ENCODE measurements at places on chromosomes 2 and 18.

- peak; percentile 62 for DNase-seq
Measured at GRCh38 chr2:25664183-25664964, 9.0 kb downstream of the DTNB start.

GRCh38 chr18:51890762-51891161 is 449.2 kb upstream of the DCC start:
- DNase-seq = no peak

DNA sequence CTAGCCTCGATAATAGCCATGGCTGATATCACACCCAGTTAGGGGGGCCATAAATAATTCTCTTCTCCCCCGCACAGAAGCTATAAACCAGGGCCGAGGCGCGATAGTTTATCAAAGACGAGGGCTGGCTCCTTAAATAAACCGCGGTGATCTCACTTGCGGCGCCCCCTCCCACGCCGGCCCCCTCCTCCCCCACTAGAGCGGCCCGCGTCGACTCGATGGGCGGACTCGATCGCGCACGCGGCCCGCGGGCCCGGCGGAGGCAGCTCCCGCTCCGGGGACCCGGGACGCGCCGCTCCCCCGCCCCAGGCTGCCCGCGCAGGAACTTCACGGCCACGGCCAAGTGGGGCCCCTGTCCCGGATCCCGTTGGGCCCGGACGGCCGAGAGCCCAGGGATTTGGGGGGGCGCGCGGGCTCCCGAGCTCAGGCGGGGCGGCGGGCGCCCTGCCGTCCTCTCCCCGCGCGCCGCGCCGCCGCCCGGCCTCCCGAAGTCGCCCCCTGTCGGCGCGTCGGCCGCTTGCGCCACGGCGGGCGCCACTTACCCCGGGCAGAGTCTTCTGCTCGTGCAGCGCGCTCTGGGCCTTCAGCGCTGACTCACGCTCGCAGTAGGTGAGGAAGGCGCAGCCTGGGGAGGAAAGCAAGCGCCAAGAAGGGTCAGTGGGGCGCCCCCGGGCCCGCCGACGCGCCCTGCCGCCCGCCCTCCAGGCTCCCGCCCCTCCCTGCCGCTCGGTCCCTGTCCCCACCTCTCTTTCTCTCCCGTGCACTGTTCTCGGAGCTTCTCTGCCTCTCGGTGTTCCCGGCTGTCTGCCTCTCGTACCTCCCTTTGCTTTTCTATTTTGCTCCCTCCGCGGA is 80.4 kb downstream of the CELF4 start:
- DNase-seq = no peak

DNA sequence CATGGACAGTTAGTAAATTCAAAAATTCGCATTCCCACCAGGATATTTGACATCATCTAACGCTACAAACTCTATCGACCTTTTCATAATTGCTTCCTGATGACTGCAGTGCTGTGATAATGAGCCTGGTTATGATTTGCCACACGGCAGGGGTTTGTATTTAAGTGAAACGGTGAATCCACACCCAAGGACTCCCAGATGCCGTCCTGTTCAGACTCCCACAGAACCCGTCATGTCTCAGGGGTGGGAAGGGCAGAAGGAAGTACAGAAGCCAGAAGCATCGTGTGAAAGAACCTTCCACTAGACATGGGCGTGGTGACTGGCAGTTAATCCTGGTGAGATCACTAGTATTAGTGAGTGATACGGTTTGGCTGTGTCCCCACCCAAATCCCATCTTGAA is 91.2 kb upstream of the TMEM18 start:
- DNase-seq = peak; percentile 65

- no peak for DNase-seq
Measured at GRCh38 chr2:85397925-85398331, 12.2 kb downstream of the CAPG start.

DNA sequence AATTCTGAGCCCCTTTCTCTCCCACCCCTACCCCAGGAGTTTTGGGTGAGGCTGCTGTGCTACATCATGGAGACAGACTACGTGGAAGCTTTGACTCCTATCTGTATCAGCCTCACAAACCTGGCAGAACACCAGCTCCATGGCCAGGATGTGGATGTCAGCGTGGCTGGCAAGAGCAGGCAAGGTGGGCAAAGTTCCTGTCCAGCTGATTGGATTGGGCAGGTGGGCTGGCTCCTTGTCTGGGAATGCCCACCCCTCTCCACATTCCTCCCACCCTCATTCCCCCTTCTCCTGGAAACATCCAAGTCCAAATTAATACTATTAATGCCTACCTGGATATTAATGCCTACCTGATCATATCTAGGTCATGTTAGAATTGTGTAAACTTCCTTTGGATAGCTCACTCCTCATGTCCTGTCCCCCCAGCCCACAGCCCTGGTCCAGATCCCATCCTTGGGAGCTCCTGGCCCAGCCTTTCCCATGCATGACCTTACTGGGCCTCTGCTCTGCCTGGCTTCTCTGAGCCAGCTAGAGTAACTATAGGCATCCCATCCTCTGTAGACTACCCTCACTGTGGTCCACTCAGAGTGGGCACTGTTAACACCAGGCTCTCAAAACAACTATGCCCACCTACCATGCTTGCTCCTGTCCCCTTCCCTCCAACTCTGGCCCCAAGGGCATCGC is 24.1 kb downstream of the MROH2A start:
- DNase-seq = no peak

GRCh38 chr2:228131833-228132232 is 49.7 kb downstream of the SPHKAP start:
- DNase-seq = no peak

- DNase-seq = no peak
Measured at GRCh38 chr2:202339071-202339870, 36.9 kb upstream of the BMPR2 start.

GRCh38 chr2:20071397-20072383 is 20.3 kb upstream of the LAPTM4A start:
- no peak for DNase-seq

GRCh38 chr2:72932045-72932740 is 14.9 kb downstream of the EMX1 start:
- DNase-seq = no peak

DNA sequence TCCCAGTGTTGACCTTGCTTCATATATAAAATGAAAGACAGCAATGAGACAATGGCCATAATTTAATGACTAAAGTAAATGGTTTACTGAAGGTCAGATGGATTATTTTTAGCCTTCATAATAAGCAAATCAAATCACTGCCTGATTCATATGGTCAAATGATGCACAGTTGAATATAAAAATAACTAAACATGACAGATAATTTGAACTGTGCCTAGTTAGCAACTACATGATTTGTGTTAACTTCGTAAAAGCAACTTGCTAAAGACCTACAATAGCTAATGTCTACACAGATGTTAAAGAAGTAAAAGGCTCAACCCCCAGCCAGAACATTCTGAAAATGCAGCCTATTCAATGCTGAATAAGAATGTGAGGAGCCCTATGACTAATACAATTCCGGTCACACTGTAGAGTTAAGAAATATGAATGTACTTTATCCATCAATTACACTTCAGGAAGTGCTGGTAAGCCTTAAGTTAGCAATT is 590.8 kb upstream of the CDH2 start:
- no peak for DNase-seq

GRCh38 chr2:156196031-156196430 is 136.5 kb downstream of the NR4A2 start:
- no peak for DNase-seq

DNA sequence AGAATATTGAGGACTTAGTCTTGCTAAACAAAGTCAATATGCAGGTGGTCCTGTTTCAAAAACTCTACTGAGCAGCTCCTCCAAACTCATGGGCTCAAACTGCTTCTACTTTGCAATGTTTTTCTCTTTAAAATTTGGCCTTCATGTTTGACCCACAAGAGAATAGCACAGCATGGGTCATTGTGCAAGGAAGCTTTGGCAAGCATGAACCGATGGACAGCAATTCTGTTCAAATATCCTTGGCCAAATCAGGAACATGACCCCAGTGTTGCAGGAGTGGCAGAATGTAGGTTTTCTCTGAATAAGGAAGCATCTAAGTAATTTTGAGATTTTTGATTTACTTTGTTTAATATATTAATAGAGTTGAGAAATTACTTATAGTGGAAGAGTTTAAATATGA is 477.9 kb downstream of the KCNJ3 start:
- no peak for DNase-seq

DNA sequence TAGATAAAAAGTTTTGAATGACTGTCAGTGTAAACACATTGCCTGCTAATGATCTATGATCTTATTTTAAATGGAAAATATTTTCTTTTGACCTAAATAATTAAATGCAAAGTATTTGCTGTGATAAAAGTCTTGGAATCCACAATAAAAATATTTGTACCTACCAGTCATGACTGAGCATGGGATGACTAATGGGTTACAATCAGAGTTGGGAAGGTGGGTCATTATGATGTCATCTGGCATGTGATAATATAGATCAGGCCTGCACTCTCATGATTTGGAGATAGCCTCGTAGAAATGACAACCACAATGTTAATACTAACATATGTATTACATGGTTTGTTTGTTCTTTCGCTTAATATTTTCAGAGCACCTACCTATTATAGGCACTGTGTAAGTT is 848.8 kb upstream of the KLHL29 start:
- no peak for DNase-seq

GRCh38 chr2:69298261-69298660 is 88.8 kb downstream of the GFPT1 start:
- peak; percentile 81 for DNase-seq

- no peak for DNase-seq
Measured at GRCh38 chr2:33317369-33318007, 159.0 kb upstream of the RASGRP3 start.

GRCh38 chr2:113156278-113157117 is 17.3 kb upstream of the PSD4 start:
- no peak for DNase-seq

- DNase-seq = peak; percentile 64
Measured at GRCh38 chr18:36284671-36285295, 12.7 kb upstream of the FHOD3 start.

- no peak for DNase-seq
Measured at GRCh38 chr18:75782204-75782603, 354.7 kb upstream of the SMIM21 start.

- no peak for DNase-seq
Measured at GRCh38 chr18:433960-434359, 66.5 kb downstream of the COLEC12 start.

- no peak for DNase-seq
Measured at GRCh38 chr18:36335476-36336279, 38.2 kb downstream of the FHOD3 start.

- no peak for DNase-seq
Measured at GRCh38 chr2:12381543-12382325, 335.0 kb upstream of the TRIB2 start.

DNA sequence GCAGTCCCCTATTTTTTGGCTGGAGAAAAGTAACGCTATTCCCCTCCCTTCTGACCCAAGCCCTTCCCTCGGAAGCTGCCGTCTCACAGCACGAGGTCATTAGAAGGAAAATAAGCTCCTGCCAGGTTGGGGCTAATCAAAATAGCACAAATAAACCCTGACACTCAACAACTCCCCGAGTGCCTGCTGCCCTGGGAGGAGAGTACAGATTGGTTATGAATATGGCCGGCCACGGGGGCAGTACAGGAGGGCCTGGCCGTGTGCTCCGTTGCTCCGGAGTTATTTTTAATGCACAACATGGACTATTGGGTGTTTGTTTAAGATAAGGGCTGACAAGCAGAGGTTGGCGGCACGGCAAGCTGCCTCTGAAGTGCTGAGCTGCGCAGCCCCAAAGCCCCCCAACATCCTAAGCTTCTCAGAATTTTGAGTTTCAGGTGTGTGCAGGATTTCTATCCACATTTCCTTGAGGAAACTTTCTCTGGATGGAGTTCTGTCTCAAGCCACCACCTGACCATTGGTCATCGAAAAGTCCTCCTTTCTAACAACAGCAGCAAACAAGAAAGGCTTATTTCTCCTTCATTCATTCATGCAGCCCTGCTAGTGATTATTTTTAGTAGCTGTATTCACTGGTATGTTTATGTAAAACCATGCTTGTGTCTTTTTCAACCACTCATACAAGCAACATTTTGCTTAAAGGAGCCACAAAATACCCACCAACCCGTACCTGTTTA is 58.7 kb downstream of the PAX3 start:
- DNase-seq = no peak

- DNase-seq = no peak
Measured at GRCh38 chr2:150459281-150459680, 28.2 kb downstream of the RND3 start.

DNA sequence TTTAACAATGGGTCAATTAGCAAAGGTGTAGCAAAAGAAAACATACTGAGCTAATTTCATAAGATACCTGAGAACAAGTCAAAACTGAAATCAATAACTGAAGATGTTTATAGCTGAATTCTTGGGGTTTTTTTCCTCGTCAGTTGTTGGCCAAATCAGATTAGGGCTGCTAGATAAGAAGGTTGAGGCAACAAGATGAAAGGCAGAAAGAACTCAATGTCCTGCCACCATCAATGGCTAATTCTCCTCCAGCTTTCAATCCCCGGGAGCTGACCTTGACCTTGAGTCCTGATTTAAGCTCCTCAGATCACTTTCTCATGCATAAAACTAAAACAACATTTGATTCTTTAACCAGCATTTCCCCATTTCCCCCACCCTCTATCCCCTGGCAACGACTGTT is 61.8 kb downstream of the MREG start:
- no peak for DNase-seq

DNA sequence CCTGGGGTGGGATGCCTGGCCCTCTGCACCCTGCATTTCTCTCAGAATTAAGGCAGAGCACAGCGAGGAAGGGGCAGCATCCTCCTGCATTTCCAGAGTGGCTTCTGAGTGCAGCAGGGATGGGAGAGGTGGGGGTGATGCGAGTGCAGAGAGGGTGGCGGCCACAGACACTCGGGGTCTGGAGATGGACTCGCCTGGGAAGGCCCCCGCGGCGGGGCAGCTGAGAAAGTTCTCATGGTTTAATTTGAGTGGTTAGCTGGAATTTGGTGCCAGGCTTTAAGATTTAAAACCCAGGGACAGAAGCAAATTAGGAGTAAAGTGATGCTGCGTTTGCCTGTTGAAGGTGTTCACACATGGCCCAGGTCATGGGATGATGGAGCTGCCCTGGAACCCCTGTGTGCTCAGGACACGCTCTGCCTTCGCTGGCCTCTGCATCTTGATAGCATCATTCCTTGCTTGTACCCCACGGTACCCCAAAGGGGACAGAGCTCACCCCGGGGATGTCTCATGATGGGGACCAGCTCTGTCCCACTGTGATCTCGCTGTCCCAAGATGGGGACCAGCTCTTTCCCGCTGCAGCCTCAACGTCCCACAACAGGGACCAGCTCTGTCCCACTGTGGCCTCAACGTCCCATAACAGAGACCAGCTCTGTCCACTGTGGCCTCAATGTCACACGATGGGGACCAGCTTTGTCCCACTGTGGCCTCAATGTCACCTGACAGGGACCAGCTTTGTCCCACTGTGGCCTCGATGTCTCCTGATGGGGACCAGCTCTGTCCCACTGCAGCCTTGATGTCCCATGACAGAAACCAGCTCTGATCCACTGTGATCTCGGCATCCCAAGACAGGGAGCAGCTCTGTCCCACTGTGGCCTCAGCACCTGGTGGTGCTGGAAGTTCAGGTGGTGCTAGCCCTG is 27.5 kb downstream of the TMEM18 start:
- DNase-seq = no peak

DNA sequence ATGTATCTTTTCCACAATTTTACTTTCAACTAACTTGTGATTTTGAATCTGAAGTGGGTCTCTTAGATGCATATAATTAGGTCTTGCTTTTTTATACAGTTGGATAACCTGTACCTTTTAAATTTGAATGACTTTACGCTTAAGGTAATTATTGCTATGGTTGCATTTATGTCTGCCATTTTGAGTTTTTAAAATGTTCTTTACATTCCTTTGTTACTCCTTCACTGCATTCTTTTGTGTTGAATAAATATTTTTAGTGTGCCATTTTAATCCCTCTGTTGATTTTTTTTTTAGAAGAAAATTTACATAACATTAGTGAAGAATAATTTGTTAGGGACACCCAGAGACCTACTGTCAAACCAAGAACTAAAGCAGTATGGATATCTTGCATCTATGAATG is 65.3 kb downstream of the BIRC6 start:
- DNase-seq = no peak
